ENCODE measurements at places on chromosomes 16 and 17. TPM values are rescaled to one million over a fixed set of nuclear protein-coding genes. Genes with fewer than 3 reads are reported as not detected.
A peak's percentile ranks its signal among the peaks of the same experiment; 100 is the strongest.

DNA sequence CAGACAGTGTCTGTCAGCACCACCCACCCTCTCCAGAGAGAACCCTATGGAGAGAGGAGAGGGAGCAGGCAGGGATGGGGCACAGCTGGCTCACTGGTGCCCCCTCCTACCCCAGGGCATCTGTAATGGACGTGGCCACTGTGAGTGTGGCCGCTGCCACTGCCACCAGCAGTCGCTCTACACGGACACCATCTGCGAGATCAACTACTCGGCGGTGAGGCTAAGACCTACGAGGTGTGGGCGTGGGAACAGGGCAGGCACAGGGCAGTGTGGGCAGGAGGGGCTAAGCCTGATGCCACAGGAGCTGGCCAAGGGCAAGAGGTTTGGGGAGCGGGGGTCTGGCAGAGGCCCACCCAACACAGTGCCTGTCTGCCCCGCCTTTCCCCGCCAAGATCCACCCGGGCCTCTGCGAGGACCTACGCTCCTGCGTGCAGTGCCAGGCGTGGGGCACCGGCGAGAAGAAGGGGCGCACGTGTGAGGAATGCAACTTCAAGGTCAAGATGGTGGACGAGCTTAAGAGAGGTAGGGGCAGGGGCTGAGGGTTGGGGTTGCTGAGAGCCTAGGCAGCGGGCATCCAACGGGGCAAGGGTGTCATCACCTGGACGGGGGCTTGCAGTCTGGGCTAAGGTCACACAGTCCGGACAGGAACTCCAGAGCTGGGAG lies 15.0 kb downstream of the ITGB4 start:
- H3K4me1 ChIP-seq: no peaks in the 10 kb centered on the region
- no peak for DNase-seq

GRCh38 chr17:37490638-37491614 lies 1.2 kb downstream of the DUSP14 start:
- peaks cover 30% of the 10 kb centered on the region for H3K4me1 ChIP-seq
- H3K36me3 ChIP-seq: no peaks in the 10 kb centered on the region
- peak overlapping the region; percentile 99 for H3K4me3 ChIP-seq
- H3K27ac ChIP-seq: peak overlapping the region; percentile 74
- H3K27me3 ChIP-seq: no peaks in the 10 kb centered on the region
- no peak for DNase-seq

GRCh38 chr17:63774141-63774968 lies at the start of gene DDX42:
Gene DDX42 (plus strand): TSS chr17:63774170. CDS start chr17:63787050, 12,880 bp downstream.
- no peaks in the 10 kb centered on the region for H3K27me3 ChIP-seq
- H3K27ac ChIP-seq: peak within 1 kb of the TSS; percentile 88
- DNase-seq: peak; percentile 53
- peak within 1 kb of the TSS; percentile 78 for H3K4me3 ChIP-seq
- no peaks in the 10 kb centered on the region for H3K36me3 ChIP-seq
- H3K4me1 ChIP-seq: peaks cover 26% of the 10 kb centered on the region

DNA sequence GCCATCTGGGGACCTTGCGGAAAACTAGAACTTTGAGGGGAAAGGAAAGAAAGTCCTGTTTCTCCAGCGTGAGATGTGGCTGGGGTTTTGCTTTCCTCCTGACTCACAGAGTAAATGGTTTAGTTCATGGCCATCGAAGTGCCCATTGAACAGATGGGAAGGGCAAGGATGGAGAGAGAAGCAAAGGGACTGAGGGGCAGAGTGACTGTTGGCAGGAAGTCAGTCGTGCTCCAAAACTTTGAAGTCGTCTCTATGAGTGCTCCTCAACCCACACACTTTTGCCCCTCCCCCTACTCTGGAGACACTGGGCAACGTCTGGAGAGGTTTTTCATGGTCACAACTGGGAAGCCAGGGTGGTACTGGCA lies 476.9 kb downstream of the SLC39A11 start:
- no peak for DNase-seq
- no peak overlapping the region for H3K27ac ChIP-seq
- H3K36me3 ChIP-seq: no peaks in the 10 kb centered on the region
- no peaks in the 10 kb centered on the region for H3K27me3 ChIP-seq
- no peak overlapping the region for H3K4me3 ChIP-seq

- no peaks in the 10 kb centered on the region for H3K36me3 ChIP-seq
- no peak overlapping the region for H3K27ac ChIP-seq
- no peaks in the 10 kb centered on the region for H3K4me1 ChIP-seq
Observed at GRCh38 chr17:33526717-33527116, 233.6 kb upstream of the ASIC2 start.

- peaks cover 58% of the 10 kb centered on the region for H3K36me3 ChIP-seq
- H3K27ac ChIP-seq: no peak overlapping the region
- no peak for DNase-seq
- H3K4me3 ChIP-seq: no peak overlapping the region
- no peaks in the 10 kb centered on the region for H3K27me3 ChIP-seq
Observed at GRCh38 chr16:29834079-29834478, 13.8 kb downstream of the MVP start.

DNA sequence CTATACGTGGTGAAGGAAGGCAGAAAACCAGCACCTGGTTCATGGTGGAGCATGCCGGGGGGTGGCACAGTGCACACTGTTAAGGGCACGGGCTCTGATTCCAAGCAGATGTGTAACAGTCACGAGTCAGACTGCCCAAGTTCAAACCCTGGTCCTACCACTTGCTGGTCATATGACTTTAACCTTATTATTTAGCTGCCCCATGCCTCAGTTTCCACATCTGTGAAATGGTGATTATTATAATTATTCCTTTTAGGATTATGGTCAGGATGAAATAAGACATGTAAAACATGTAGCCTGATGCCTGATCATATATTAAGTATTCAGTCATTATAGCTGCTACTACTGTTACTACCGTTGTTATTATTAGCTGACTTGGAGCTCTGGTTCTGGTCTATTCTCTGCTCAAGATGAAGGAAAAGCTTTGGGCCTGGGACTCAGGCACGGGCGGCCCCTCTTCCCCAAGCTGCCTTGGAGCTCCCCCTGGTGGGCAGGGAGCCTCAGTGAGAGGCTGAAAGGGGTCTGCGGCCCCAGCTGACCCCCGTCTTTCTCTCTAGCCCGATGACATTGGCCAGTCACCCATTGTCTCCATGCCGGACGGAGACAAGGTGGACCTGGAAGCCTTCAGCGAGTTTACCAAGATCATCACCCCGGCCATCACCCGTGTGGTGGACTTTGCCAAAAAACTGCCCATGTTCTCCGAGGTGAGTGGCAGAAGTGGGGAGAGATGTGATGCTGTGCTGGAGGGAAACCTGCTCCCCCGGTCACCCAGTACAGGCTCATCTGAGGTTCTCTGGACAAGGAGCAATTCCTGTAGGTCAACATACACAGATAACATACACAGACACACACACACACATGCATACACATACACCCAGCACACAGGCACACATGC lies 14.0 kb downstream of the NR1D1 start:
- H3K27me3 ChIP-seq: no peaks in the 10 kb centered on the region
- peaks cover 63% of the 10 kb centered on the region for H3K36me3 ChIP-seq
- no peak overlapping the region for H3K4me3 ChIP-seq
- H3K27ac ChIP-seq: peak overlapping the region; percentile 21
- peaks cover 30% of the 10 kb centered on the region for H3K4me1 ChIP-seq
- DNase-seq: no peak

GRCh38 chr17:42760652-42761581 lies at the start of gene RAMP2:
Gene RAMP2 (plus strand): TSS chr17:42761227. CDS start chr17:42761262, 35 bp downstream.
- H3K4me1 ChIP-seq: peaks cover 3% of the 10 kb centered on the region
- peaks cover 9% of the 10 kb centered on the region for H3K27me3 ChIP-seq
- no peak within 1 kb of the TSS for H3K27ac ChIP-seq
- peak within 1 kb of the TSS; percentile 72 for H3K4me3 ChIP-seq

The HCRT gene
- total RNA-seq: not detected

The HOXB9 gene
- not detected for total RNA-seq

GRCh38 chr17:7237761-7238419 lies 1.4 kb downstream of the PHF23 start:
- no peaks in the 10 kb centered on the region for H3K27me3 ChIP-seq
- no peak for DNase-seq
- H3K27ac ChIP-seq: peak overlapping the region; percentile 79
- H3K36me3 ChIP-seq: peaks cover 11% of the 10 kb centered on the region
- H3K4me3 ChIP-seq: peak overlapping the region; percentile 97
- peaks cover 30% of the 10 kb centered on the region for H3K4me1 ChIP-seq

DNA sequence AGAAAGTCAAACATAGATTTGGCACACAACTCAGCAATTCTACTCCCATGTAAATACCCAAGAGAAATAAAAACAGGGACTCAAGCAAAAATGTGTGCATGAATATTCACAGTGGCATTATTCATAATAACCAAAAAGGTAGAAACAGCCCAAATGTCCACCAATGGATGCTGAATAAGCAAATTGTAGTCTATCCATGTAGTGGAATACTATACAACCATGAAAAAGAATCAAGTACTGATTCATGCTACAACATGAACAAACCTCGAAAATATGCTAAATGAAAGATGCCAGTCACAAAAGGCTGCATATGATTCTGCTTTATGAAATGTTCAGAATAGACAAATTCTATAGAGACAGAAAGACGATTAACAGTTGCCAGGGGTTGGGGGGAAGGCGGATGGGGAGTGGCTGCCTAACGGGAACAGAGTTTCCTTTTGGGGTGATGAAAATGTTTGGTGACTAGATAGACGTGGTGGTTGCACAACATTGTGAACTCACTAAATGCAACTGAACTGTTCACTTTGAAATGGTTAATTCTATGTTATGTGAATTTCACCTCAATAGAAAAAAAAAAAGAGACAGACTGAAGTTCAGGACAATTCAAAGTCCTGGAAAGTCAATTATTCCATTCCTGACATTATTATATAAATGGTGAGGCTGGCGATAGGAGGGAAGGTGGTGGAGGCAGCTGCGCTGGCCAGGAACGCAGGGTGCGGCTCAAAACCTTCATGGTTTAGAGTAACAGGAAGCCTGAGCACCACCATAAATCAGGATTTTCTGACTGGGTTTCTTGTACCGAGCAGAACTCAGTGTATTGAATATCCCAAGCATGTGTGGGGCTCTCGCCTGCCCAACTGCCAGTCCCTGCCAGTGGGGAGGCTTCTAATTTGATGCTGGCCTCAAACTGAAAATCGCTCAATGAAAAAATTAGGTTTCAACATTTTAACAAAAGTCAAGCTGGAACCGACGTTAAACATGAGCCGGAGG lies 300.9 kb downstream of the C16orf95 start:
- no peaks in the 10 kb centered on the region for H3K4me1 ChIP-seq
- no peak for DNase-seq
- H3K27me3 ChIP-seq: no peaks in the 10 kb centered on the region
- no peak overlapping the region for H3K4me3 ChIP-seq
- no peak overlapping the region for H3K27ac ChIP-seq

The PDILT gene
- total RNA-seq: not detected

The AXIN1 gene
- 20.0 TPM for total RNA-seq

DNA sequence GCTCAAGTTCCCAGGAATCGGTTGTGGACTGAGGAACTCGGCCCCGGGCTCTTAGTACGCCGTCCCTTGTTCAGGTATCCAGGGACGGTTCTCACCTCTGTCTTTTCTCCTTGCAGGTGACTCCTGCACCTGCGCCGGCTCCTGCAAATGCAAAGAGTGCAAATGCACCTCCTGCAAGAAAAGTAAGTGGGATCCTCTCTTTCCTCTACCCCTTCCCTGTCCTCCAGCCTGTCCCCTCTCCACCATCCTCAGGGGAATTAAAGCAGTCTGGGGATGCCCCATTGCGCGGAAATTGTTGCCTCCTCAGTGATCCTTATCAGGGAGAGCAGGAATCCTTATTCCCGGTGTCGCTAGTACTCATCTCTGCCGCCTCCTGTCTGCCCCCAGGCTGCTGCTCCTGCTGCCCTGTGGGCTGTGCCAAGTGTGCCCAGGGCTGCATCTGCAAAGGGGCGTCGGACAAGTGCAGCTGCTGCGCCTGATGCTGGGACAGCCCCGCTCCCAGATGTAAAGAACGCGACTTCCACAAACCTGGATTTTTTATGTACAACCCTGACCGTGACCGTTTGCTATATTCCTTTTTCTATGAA lies 585 bp downstream of the MT2A start:
- no peaks in the 10 kb centered on the region for H3K36me3 ChIP-seq
- DNase-seq: no peak
- H3K4me1 ChIP-seq: peaks cover 29% of the 10 kb centered on the region
- H3K4me3 ChIP-seq: peak overlapping the region; percentile 91

- peaks cover 8% of the 10 kb centered on the region for H3K4me1 ChIP-seq
- no peak overlapping the region for H3K4me3 ChIP-seq
- H3K27me3 ChIP-seq: no peaks in the 10 kb centered on the region
- DNase-seq: no peak
- H3K36me3 ChIP-seq: no peaks in the 10 kb centered on the region
Observed at GRCh38 chr16:4067262-4068001, 48.8 kb downstream of the ADCY9 start.

GRCh38 chr17:50059256-50059655 lies 3.3 kb downstream of the ITGA3 start:
- peaks cover 53% of the 10 kb centered on the region for H3K4me1 ChIP-seq
- peak overlapping the region; percentile 96 for H3K27ac ChIP-seq
- H3K27me3 ChIP-seq: no peaks in the 10 kb centered on the region
- H3K4me3 ChIP-seq: peak overlapping the region; percentile 79
- no peak for DNase-seq

DNA sequence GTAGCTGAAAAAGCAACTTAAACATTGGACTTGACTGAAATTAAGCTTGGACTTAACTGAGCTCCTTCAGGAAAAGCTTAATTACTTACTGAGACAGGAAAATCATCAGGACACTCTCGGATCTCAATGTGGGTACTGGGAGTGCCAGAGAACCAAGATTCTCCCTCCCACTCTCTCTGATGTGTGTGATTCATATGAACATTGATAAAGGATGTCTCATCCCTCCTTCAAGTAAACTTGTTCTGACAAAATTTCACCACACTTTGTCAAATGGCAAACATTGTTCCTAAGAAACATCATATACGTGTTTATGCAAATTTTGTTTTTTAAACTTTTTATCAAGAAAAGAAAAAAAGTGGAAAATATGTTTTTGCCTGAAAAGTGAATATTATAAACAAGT lies 4.1 kb upstream of the SLFN5 start:
- H3K36me3 ChIP-seq: no peaks in the 10 kb centered on the region
- no peak for DNase-seq
- H3K27ac ChIP-seq: no peak overlapping the region
- H3K4me1 ChIP-seq: peaks cover 7% of the 10 kb centered on the region
- no peak overlapping the region for H3K4me3 ChIP-seq

DNA sequence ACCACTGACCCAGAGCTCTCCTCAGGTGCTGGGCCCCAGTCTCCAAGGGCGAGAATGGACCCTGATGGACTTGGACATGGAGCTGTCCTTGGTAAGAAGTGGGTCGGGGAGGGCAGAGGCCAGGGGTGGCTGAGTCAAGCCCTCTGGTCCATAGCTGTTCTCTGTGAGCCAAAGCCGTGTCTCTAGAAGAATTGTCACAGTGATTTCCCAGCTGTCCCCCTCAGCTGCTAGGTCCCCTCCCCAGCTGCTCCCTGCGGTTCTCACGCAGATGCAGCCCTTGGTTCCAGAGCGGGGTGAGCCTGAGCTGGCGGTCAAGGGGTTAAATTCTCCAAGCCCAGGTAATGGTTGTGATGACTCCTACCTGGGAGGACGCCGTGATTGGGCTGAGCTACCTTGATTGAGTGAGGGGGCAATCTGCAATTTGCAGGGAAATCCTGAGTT lies 1.3 kb upstream of the NOL3 start:
- H3K36me3 ChIP-seq: no peaks in the 10 kb centered on the region
- H3K27ac ChIP-seq: peak overlapping the region; percentile 95
- peaks cover 34% of the 10 kb centered on the region for H3K4me1 ChIP-seq
- DNase-seq: no peak
- H3K27me3 ChIP-seq: no peaks in the 10 kb centered on the region

- H3K4me3 ChIP-seq: no peak overlapping the region
- no peak overlapping the region for H3K27ac ChIP-seq
- H3K36me3 ChIP-seq: no peaks in the 10 kb centered on the region
- H3K27me3 ChIP-seq: no peaks in the 10 kb centered on the region
- no peaks in the 10 kb centered on the region for H3K4me1 ChIP-seq
Observed at GRCh38 chr16:88197481-88198456, 185.0 kb upstream of the ZNF469 start.
